ENCODE measurements at places on chromosomes 4 and X.

GRCh38 chr4:3026540-3026939 is 47.8 kb downstream of the HTT-AS start:
- DNase-seq: no peak

DNA sequence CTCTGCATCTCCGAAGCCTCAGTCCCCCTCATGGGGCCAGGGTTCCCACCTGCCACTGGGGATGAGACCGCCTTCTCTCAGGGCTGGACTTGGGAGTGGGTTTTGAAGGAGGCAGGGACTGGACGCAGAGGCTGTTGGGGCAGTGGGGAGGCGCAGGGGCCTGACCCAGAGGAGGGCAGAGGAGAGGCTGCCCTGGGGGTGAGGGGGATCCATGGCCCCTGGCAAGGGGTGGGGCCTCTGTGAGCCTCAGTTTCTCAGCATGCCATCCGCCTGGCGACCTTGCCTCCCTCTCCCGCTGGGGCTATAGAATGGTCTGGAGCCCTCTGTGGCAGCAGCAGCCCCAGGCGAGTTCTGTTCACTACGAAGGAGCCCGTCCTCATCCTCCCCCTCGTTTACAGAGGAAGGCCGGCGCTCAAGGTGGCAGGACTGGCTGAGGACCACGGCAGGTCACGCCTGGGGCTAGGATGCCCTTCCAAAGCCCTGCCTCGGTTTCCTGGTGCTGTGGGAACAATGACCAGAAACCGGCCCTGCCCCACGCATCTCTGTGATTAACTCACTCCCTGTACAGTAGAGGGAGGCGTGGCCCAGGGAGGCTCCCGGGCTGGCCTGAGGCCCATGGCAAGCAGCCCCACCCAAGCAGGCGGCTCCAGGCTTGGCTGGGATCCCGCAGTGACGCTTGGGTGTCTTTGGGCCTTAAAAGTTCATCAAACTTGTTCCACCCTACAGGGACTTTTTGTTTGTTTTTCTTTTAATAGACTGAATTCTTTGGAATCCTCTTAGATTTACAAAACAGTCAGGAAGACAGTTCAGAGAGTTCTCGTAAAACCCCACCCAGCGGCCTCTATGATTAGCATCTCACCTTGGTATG is 16.0 kb upstream of the SH3TC1 start:
- DNase-seq: no peak

DNA sequence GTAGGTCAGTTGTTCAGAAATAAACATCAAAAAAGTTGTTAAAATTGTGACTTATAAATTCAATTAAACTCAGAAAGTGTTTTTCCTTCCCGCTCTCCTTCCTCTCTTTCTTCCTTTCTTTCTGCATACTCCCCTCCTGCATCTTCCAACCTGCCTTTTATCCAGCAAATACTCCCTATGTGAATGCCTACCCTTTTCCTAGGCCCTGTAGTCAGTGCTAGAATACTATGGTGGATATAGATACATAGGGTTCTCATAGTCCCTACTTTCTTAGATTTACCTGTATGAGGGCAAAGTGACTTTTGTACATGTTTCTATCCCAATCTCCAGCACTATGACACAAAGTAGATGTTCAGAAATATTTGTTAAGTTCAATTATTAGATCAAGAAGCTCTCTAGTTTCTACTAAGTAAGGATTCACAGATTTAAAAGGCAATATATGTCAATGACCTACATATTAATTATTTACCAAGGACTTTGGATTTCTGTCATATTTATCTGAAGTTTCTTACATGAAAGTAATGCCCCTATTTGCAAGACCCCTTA is 732 bp downstream of the SULT1E1 start:
- DNase-seq: no peak

- DNase-seq: no peak
Observed at GRCh38 chr4:141914746-141915145, 278.4 kb downstream of the IL15 start.

GRCh38 chrX:133939655-133940302 is 45.6 kb downstream of the GPC3 start:
- DNase-seq: no peak

DNA sequence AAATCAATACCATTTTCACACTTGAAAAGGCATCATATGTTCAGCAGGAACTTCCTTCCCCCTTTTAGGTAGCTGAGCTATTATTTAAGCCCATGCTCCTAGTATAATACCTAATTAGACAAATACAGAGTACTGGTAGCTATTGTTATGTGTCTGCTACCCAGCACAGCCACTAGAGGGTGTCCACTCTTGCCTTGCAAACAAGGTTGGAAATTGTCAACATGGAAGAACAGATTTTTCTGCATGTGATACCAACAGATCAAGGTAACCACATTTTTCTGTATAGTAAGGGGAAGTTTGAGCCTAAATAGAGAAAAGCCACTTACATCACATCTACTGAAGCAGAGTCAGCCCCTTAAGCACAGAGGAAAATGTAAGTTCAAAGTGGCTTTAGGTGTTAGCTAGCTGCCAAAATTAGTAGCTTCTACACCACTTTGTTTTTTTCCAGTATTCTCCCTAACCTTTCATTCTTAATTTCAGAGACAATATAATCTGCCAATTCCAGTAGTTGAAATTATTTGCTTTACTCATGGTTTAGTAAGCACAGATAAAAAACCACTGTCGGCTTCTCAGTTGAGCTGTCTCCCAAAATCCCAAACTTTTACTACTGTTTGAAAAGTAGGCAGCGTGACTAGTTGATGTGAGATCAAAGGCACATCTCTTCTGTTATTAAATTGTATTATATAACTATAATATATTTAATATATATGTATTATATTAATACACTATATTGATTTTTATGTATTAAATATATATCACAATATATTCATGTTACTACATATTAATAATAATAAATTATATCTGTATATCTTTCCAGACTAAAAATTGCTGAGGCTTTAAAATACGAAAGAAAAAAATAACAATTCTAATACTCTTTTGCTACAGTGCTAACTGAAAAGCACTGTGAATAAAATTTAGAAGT is 38.2 kb downstream of the EDNRA start:
- peak; percentile 71 for DNase-seq

DNA sequence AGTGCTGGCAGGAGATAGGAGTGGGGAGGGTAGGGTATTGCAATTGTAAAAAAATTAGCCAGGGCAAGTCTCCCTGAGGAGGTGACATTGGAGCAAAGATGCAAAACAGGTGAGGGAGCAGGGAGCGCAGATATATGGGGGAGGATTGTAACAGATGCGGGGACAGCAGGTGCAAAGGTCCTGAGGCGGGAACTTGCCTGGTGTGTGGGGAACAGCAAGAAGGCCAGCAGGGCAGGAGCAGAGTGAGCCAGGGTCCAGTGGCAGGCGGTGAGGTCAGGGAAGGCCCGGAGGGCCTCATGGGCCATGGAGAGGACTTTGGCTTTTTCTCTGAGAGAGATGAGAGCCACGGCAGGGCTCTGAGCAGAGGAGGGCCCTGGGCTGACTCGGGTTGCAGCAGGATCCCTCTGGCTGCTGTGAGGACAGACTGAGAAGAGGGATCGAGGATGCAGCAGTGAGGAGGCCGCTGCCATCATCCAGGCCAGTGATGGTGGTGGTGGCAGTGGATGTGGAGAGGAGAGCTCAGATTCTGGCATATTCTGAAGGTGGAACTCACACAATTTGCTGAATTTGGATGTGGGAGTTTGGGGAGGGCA is 6.2 kb downstream of the PORCN start:
- DNase-seq: no peak

- DNase-seq: no peak
Observed at GRCh38 chr4:121885115-121885514, 14.8 kb upstream of the BBS7 start.

DNA sequence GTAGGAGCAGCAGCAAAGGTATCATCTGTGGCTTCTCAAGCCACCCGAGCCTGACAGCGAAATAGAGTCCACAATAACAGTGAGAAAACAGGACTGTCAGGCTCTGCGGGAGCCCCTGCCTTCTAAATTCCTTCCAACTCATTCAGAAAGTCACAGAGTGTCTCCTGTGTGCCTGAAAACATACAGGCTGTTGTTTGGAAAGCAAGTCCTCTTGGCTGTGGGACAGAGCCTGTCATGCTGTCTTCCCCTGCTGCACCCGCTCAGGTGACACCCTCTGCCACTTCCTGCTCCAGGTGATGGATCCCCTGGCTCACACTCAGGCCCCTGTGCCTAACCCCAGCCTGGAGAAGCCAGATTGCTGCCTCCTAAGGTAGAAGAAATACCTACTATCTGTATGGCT is 152.3 kb downstream of the RAB28 start:
- no peak for DNase-seq

GRCh38 chrX:8192276-8192675 is 21.2 kb upstream of the VCX2 start:
- no peak for DNase-seq

GRCh38 chr4:169334335-169334734 is 63.6 kb upstream of the SH3RF1 start:
- no peak for DNase-seq

DNA sequence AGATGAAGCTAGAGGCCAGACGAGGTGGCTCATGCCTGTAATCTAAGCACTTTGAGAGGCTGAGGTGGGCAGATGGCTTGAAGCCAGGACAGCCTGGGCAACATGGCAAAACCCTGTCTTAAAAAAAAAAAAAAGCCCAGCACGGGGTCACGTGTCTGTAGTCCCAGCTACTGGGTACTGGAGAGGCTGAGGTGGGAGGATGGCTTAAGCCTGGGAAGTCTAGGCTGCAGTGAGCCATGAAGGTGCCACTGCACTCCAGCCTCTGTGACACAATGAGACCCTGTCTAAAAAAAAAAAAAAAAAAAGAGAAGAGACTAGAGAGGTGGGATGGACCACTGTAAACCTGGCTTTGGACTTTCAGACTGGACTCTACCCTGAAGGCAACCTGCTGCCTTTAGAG is 10.7 kb upstream of the LRBA start:
- no peak for DNase-seq

- no peak for DNase-seq
Observed at GRCh38 chr4:135564090-135564489, 1362.5 kb upstream of the PABPC4L start.

GRCh38 chrX:153921511-153922446 is 4.3 kb downstream of the ARHGAP4 start:
- DNase-seq: no peak

DNA sequence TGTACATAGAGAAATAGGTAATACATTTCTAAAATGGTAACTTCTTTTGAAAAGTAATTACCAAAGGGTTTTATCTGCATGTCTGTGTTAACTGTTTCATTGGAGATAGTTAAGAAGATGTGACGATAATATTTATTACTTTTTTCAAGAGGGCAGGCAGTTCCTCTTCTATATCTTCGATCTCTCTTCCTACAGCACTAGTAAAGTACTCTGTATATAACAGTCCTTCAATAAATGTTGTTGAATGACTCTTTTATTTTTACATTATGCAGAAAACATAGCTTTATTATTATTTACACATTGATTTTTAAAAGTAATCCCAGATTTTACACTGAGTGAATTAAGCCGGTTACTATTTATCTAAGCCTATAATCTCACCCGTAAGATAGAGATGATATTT is 51.8 kb downstream of the TMPRSS11E start:
- no peak for DNase-seq

DNA sequence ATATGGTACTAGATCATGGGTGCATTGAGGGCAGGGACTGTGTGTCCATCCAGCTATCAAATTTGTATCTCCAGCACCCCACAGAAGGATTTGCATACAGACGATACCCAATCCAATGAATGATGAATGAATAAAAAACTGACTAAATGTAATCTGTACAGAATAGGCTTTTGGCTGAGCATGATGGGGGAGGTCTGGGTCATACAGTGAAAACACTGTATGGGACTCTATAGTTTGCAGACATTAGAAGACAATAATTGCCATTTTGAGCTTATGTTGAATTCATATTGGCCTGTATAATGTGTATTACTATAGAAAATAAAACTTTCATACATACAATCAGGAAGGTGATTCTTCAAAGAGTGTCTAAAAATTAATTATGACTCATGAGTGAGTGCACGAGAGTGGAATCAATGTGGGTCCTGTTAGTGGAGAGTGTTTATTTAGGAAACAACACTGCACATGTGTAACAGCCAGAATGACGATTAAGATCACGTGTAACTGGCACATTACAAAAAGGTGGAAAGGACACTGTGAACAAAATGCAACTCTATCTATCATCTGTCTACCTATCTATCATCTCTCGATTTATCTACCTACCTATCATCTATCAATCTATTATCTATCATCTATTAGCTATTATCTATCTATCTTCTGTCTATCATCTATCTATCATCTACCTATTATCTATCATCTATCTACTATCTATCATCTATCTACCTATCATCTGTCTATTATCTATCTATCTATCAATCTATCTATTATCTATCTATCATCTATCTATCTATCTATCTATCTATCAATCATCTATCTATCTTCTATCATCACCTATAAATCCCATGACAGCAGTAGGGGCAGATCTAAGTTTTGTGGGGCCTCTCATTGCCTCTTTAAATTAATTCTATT is 201.3 kb downstream of the PTTG2 start:
- no peak for DNase-seq

DNA sequence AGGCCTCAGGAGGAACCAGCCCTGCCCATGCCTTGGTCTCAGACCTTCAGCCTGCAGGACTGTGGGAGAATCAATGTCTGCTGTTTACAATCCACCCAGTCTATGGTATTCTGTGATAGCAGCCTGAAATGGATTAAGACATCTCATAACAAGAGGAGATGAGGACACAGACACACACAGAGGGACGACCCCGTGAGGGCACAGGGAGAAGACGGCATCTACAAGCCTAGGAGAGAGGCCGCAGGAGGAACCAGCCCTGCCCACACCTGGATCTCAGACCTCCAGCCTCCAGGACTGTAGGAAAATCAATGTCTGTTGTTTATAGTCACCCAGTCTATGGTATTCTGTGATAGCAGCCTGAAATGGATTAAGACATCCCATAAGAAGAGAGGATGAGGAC is 3.3 kb downstream of the SLC25A6 start:
- no peak for DNase-seq

DNA sequence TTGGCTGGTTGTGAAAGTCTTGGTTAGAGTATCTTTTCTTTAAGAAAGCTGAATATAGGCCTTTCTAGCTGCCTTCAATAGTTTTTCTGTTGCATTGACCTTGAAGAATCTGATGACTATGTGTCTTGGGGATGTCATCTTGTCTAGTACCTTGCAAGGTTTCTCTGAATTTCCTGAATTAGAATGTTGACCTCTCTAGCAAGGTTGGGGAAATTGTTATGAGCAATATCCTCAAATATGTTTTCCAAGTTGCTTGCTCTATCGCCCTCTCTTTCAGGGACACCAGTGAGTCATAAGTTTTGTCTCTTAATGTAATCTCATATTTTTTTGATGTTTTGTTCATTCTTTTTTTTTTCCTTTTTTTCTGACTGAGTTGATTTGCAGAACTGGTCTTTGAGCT is 194.7 kb downstream of the RAB28 start:
- DNase-seq: no peak
